Ovary (tissue), 10 donors: ENCODE measurements at places on chromosomes 6 and 20.
A peak's percentile ranks its signal among the peaks of the same experiment; 100 is the strongest.

- DNase-seq: no peak
Measured at GRCh38 chr6:119830494-119831295, 481.1 kb upstream of the MAN1A1 start.

DNA sequence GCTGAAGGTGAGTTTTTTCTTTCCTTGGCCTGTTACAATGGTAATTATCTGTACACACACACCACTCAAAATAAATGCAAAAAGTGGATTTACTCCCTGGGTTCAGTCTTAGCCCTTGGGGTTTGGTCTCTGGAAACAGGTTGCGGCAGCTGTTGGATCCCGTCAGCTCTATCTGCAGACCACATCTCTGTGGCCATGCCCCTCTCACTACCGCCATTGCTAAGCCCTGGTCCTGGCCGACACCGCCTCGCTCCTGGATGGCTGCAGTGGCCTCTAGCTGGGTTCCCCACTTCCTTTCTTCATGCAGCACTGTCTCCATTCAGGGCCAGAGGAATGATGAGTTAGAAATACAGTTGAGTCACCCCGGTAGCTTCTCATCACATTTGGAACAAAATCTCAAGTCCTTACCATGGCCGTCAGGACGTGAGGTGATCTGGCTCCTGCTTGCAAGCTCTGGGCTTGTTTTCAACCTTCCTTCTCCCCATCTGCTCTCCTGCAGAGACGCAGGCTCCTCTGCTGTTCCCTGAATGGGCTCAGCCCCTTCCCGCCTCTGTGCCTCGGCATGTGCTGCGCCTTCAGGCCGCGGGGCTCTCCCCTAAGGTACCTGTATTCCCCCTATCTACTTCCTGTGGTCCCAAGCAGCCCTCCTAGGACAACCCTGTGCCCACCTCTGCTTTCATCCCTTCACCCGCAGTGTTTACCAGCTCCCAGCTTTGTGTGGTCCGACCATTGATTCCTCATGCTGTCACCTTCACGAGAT is 38.0 kb downstream of the EFCAB8 start:
- DNase-seq: no peak

GRCh38 chr6:2063547-2063946 is 181.9 kb downstream of the GMDS start:
- DNase-seq: no peak

- no peak for DNase-seq
Measured at GRCh38 chr6:155527443-155527842, 71.8 kb upstream of the NOX3 start.

GRCh38 chr6:123458218-123458617 is 178.5 kb downstream of the TRDN start:
- DNase-seq: no peak

GRCh38 chr6:167501831-167502385 is 177.0 kb downstream of the TTLL2 start:
- no peak for DNase-seq

DNA sequence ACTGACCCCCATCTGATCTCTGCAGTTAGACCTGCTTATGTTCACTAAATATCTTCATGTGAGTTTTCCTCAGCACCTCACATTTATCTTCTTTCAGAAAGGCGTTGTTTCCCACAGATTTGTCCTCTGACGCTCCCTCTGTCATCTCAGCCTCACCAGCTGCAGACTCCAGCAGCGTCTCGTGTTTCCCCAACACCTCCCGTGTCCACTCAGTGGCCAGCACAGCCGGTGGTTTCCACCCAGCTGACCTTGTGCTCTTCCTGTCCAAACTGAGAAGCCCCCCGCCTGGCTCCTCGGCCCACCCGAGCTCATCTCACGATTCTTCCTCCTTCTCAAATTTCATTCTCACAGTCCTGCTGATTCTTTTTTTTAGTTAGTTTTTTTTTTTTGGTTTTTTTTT is 12.5 kb downstream of the ERMARD start:
- no peak for DNase-seq

- DNase-seq: peak; percentile 65
Measured at GRCh38 chr6:71420095-71420692, 131.6 kb downstream of the OGFRL1 start.

- no peak for DNase-seq
Measured at GRCh38 chr6:41546475-41546865, 289 bp downstream of the FOXP4 start.

- no peak for DNase-seq
Measured at GRCh38 chr20:53003420-53004154, 31.4 kb downstream of the TSHZ2 start.

DNA sequence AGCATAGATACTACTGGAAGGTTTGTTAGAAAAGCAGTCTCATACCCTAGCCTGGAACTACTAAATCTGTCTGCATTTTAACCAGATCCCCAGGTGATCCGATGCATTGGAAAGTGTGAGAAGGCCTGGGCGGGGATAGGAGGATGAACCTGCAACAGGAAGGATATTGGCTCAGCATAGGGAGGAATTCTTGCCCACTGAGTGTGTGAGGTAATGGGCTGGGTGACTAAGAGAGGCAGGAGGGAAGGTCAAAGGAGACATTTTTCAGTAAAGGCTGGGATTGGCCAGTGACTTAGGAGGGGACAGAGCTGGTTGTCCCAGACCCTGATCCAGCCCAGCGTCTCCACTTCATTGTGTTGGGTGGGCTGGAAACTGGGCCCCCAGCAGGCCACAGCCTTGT is 191.0 kb upstream of the LRFN2 start:
- DNase-seq: no peak

DNA sequence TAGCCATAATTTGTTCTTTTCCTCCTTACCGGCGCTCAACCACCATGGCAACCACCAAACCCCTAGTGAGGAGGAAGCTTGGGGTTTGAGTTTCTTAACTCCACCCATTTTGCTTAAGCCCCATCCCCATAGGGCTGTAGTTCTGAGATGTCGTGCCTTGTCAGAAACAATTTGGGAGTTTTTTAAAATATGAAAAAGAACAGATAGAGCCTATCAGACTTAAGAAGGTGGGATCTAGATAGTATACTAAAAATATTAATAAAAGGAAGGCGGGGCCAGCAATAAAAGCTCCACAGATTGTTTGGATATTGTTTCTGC is 5.6 kb downstream of the BRD2 start:
- DNase-seq: no peak

GRCh38 chr20:51484141-51484815 is 58.2 kb downstream of the NFATC2 start:
- no peak for DNase-seq

DNA sequence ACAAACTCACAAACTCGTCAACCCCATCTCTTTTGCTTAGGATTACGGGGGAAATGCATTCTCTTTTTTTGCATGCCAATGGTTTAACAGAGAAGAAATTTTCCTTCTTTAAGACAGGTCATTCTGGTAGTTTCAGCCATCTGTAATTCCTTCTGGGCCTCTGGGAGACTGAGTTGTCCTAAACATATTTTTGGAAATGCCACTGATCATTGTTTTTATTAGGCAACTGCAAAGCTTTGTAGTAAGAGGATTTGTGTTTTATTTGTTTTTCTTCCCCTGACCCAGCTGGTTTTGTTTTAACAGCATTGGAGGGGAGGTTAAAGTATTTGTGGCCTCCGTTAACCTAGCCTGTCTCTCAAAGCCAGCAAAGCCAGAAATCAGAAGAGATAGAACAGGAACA is 73.1 kb upstream of the ISM1 start:
- DNase-seq: no peak

DNA sequence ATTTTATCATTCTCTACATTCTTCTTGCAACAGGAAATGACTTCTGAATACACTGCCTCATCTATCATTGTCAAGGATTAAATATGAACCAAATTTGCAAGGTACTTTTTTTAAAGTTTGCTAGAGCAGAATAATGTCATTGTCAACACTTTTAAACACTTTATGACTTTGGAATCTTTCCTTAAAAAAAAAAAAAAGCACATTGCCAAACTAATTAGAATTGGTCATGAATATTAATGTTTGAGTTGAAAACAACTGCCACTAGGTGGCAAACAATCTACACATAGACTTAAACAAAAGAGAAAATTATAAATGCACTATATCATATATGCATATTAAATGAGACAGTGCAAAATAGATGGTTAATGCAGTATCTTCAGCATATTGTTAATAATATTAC is 32.5 kb upstream of the TMEM244 start:
- DNase-seq: no peak

DNA sequence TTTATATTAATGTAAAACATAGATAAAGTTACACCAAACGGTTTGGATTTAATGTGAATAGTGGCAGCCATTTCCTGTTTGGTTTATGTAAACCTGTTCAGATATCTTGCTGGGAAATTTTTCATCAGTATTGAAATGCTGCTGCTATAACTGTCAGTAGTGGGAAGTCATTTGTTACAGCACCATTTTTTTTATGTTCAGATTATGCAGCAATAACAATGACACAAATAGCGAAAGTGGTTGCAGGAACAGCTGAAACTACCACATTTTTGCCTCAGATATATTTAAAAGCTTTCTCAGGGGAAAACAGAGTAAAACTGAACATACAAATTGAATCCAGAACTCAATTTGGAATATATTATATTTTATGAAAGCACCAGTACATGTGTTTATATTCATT is 128.8 kb upstream of the SIM1 start:
- no peak for DNase-seq

DNA sequence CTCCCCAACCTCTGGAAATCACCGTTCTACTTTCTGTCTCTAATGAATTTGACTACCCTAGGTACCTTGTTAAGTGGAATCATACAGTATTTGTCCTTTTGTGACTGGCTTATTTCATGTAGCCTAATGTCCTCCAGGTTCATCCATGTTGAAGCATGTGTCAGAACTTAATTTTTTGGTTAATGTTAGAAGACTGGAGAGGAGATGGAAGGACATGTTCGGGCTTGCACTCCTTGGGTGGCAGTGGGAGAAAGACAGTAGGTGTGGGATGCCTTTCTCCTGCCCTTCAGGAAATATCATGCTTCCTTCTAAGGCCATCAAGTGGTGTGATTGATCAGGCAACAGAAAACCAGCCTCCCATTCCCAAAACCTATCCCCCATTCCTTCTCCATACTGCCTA is 61.1 kb upstream of the RNF144B start:
- no peak for DNase-seq

GRCh38 chr6:39338397-39338796 is 15.9 kb upstream of the KCNK16 start:
- no peak for DNase-seq

- no peak for DNase-seq
Measured at GRCh38 chr6:163866192-163866591, 451.7 kb downstream of the QKI start.

DNA sequence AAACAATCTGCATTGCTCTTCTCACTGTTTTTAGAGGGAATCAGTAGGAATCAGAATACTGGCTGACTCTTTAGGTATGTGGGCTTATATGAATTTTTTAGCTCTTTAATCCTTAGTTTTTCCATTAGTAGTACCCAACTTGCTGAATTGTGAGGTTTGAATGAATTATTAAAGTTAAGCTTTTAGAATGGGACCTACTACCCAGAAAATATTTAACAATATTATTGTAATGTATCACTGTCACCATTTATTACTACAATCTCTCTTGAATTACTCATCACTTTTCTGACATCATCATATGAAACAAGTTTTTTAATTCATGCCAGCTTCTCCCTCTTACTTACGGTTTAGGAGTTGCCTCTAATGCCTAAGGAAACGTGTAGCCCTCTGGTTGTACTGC is 212.7 kb downstream of the BCKDHB start:
- DNase-seq: no peak

DNA sequence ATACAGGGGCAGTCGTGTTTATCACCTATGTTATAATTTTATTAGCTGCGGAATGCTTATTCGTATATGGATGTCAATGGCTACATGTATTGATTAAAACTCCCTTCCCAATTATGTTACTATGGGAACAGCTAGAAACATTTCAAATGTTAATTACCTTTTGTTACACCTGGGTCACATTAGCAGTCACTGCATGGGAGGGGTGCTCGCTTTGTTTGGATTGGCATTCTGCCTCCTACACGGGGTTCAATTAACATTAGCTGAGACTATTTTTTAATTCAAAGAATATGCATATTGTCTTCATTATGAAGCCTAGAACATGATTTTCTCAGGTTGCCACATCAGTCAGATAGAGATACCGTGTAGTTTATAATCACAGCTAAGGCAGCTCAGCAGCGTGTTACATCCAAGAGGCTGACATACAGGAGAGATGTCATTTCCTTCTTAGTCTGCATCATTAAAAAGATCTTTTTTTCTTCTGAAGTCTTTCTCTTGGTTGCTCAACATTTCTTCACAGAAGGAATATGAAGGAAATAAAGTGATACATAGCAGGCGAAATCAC is 76.2 kb upstream of the RPS6KA2 start:
- DNase-seq: no peak

GRCh38 chr6:135910790-135911618 is 59.5 kb downstream of the PDE7B start:
- no peak for DNase-seq

GRCh38 chr6:146345598-146345997 is 198.0 kb upstream of the RAB32 start:
- DNase-seq: no peak

DNA sequence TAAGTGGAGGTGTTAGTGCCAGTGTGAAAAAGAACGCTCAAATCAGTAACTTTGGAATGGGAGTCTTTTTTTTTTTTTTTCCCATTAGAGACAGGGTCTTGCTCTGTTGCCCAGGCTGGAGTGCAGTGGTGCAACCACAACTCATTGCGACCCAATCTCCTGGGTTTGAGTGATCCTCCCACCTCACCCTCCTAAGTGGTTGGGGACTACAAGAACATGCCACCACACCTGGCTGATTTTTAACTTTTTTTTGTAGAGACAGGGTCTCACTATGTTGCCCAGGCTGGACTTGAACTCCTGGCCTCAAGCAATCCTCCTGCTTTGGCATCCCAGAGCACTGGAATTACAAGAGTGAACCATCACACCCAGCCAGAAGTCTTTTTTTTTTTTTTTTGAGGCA is 19.7 kb downstream of the LATS1 start:
- DNase-seq: no peak

GRCh38 chr6:151239603-151240035 is at the start of gene AKAP12:
Gene AKAP12 (plus strand): TSS chr6:151239967. CDS start chr6:151240563, 596 bp downstream.
- DNase-seq: peak; percentile 65

DNA sequence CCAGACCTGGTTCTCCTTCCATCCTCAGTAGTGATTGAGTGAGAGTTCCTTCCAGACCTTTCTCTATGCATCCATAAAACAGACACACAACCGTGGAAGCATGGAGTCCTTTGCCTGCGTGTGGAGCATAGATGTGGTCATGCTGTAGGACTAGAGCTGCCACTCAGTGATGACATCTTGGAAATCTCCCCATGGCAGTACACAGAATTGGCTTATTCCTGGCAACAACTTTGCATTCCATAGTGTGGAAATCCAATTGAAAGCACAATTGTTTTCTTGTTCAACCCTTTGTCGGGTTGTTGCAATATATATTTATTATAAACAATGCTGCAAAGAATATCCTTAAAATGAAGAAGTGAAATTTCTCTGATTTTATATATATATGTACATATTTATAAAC is 547.8 kb downstream of the CDH26 start:
- DNase-seq: no peak

DNA sequence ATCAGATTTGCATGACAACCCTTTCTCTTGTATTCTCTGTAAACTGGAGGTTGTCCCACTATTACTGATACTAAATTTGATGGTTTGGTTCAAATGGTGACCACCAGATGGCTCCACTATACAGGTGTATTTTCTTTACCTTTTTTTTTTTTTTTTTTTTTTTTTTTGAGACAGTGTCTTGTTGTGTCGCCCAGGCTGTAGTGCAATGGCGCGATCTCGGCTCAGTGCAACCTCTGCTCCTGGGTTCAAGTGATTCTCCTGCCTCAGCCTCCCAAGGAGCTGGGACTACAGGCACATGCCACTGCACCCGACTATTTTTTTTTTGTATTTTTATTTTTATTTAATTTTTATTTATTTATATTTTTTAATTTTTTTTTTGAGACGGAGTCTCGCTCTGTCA is 6.6 kb upstream of the WTAP start:
- DNase-seq: no peak

- no peak for DNase-seq
Measured at GRCh38 chr6:74550821-74551220, 655.0 kb downstream of the COL12A1 start.
